ENCODE measurements at places on chromosomes 7 and 10. TPM values are rescaled to one million over a fixed set of nuclear protein-coding genes. Genes with fewer than 3 reads are reported as not detected.
A peak's percentile ranks its signal among the peaks of the same experiment; 100 is the strongest.

DNA sequence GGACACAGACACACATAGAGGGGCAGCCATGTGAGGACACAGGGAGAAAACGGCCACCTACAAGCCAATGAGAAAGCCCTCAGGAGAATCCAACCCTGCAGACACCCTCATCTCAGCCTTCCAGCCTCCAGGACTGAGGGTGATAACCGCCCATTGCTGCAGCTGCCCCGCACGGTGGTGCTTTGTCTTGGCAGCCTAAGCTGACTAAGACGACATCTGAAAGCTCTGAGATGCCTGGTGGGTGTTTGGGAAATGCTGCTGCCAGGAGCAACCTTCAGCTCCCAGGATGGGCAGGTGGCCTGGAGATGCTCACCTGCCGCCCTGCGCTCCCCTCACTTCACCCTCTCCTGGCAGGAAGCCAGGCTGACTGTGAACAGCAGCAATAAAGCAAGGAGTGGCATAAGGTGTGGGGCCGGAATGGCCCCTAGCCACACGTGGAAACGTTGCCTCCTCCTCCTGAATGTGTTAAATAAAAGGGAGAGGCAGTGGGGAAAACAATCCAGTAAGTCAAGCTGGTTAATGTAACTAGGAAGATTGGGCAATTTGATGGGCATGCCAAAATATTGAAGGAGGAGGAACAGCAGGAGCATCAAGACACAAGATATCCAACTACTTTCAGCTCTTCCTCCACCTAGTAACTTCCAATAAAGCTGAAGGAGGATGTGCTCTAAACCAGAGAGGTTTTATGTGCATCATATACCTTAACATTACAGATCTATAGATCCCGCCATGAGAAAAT lies 121.5 kb downstream of the TNS3 start:
- DNase-seq = peak; percentile 81

GRCh38 chr10:62057359-62057758 lies 155.9 kb downstream of the ARID5B start:
- no peak for DNase-seq

NPC1L1 gene
- 0.29 TPM for total RNA-seq

FBXO24 gene
- not detected for total RNA-seq

DNA sequence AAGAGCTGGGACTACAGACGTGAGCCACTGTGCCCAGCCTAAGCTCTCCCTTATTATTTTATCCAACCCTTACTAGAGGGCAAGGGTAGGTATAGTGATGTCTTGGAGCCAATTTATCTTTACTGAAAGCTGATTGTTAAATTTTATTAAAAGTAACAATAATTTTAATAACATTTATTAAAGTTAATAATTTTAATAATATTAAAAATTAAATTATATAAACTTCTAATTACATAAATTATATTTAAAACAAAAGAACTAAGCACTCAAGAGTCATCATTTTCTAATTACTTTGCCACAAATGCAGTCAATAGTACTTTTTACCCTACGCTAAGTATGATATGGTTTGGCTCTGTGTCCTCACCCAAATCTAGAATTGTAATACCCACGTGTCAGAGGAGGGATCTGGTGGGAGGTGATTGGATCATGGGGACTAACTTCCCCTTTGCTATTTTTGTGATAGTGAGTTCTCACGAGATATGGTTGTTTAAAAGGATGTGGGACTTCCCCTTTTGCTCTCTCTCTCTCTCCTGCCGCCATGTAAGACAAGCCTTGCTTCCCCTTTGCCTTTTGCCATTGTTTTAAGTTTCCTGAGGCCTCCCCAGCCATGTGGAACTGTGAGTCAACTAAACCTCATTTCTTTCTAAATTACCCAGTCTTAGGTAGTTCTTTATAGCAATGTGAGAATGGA lies 58.4 kb upstream of the ETV1 start:
- no peak for DNase-seq

DNA sequence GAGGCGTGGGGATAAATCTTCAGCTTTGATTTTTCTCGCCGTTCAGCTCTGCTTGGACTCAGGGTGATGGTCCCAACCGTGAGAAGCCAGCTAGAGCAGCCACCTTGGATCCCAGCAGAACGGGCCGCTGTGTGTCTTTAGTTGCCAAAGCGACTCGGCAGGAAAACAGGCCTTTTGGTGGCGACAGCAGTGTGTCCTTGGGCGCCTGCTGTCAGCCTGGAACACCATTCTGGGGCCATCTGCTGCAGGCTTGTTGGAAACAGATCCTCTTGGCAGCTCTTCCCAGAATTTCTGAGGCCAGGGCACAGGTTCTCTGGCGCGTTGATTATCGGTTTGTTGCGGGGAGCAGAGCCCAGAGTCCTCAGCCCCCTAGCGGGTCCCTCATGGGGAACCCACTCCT lies 97.6 kb downstream of the CUX1 start:
- DNase-seq = no peak

ANKRD16 gene
- 4.8 TPM for total RNA-seq

- DNase-seq = no peak
Observed at GRCh38 chr10:14930610-14931009, 23.3 kb downstream of the DCLRE1C start.

SYT15 gene
- total RNA-seq = 6.3 TPM

TAS2R41 gene
- total RNA-seq = not detected

DNA sequence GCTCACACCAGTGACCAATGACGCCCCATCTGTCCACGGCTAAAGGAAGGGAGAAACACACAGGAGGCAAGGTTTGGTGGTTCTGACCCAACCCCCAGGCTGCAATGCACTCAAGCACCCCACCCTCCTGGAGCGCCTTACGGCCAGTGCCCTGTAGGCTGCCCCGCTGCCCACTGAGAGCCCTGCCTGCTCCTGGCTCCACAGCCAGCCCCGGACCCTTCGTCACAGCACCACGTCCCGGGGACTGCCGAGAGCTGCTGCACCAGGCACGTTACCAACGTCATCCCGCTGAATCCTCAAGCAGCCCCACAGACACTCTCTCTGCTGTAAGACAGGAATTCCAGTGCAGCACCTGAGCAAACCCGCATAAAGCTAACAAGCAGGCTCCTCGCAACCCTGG lies 87.8 kb downstream of the MAD1L1 start:
- DNase-seq = no peak

- no peak for DNase-seq
Observed at GRCh38 chr7:48660306-48660870, 264.0 kb upstream of the CDC14C start.

DNA sequence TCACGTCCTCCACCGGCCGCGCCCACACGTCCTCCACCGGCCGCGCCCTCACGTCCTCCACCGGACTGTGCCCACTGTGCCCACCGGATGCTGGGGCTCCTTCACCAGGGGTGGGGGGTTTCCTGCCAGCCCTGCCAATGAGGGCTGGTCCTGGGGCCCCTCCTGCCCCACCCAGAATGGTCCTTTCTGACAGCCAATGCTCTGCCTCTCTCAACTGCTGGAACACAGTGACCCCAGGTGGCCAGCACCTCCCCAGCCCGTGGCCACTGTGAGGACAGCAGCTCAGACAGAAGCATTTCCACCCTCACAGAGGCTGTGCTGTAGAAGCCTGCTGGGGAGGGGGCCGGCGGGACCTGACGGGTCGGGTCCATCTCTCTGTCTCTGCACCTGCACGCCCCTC lies 90.1 kb upstream of the DNAAF5 start:
- no peak for DNase-seq

EGFR gene
- total RNA-seq = 80.9 TPM

PITX3 gene
- not detected for total RNA-seq

CPVL gene
- 49.8 TPM for total RNA-seq

Data from mesenteric fat pad (tissue), 1 donor.